ENCODE measurements at places on chromosomes 3 and 15.
A peak's percentile ranks its signal among the peaks of the same experiment; 100 is the strongest.

- no peak for DNase-seq
Measured at GRCh38 chr3:30493911-30494311, 112.5 kb upstream of the TGFBR2 start.

GRCh38 chr3:51963951-51964451 is 3.3 kb downstream of the PCBP4 start:
- no peak for DNase-seq

GRCh38 chr3:133996251-133996661 is 33.5 kb downstream of the SLCO2A1 start:
- DNase-seq, result no peak

- DNase-seq, result no peak
Measured at GRCh38 chr3:73808862-73809509, 184.2 kb upstream of the PDZRN3 start.

DNA sequence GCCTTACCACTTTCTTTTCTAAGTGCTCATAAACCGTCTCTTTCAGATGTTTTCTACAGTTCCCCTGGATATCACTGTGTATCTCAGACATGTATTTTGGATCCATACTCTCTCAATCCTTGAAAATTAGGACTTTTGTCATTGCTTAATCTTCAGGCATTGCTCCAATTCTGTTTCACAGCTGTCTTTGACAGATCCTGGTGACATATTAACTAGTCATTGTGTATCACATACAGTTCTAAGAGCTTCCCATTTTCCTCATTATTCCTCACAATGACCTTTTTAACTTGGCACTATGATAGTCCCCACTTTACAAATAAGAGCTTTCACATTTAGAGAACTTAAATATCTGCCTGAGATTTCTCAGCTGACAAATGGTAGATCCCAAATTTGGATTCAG is 151.7 kb downstream of the CLSTN2 start:
- DNase-seq, result no peak

- no peak for DNase-seq
Measured at GRCh38 chr3:186967686-186968085, 37.4 kb downstream of the ST6GAL1 start.

DNA sequence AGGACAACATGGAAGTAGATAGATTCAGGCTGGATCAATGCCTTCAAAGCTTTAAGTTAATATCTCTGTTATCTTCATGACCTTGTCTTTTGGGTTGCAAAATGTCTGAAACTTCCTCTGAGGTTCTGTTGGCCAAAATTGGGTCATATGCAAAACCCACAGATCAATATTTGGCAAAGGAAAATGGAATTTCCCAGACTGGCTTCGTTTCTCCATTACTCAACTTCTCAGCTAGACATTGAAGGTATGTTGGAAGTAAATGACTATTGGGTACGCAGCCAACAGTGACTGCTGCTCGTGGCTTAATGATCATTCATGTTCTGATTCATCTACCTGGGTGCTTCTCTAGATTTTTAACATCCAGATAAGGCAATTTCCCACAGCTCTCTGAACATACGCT is 675.4 kb upstream of the SGO1 start:
- DNase-seq, result no peak

DNA sequence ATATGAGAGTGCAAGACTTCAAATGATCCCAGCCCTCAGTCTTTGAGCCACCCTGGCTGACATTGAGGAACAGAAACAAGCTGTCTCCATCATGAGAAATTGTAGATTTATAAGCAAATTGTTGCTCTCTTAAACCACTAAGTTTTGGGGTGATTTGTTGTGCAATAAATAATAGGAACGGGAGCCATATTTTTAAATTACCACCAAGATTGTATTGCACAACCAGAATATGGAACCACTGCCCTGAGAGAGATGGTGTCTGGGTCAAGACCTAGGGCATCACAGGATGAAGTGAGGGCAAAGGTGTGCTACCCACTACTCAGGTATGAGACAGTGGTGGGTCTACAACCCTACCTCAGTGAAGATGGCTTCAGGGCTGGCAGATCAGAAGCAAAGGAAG is 2.3 kb upstream of the CFAP92 start:
- no peak for DNase-seq

DNA sequence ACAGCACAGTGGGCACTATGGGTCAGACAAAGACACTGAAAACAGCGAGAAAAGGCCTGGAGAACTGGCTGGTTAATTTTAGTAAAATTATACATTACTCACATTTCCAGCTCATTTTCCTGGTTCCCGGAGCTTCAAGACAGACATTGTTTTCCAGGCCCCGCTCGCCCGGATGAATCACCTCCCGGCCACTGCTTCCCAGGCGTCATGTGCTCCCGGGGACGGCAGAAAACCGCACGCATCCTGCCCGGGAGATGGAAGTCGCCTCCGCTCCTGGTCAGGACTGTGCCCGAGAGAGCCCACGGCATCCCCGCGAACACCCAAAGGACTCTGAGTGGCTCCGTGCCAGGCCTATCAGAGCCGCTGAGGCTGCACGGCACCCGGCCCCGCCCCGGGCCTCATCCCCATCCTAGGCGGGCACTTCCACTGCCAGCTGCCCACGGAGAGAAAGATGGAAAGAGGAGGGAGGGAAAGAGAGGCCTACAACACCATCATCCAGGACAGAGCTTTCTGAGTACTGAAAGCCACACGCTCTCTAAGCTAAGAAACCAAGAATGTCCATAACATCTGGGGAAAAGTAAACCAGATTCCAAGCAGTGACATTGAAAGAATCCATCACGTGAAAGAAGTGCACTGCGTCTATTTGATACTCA is 75.1 kb downstream of the VGLL4 start:
- DNase-seq, result no peak

DNA sequence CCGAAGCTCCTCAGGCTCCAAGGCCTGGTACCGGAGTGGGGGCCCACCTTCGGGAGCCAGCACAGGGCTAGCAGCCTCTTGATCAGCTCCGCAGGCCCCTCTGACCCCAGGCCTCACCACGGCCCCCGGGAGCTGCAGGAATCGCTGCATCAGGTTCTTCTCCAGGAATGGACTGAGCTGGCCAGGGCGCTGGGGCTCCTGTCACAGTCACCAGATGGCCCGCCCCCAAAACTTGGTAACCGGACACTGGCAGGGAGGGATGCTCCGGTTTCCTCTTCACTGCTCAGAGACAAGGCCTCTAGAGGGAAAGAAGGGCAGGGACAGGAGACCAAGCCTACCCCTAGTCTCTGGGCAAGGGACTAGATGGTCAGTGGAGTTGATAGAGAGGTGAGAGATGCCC is 9.9 kb downstream of the AP3B2 start:
- DNase-seq, result no peak

GRCh38 chr3:9499455-9500107 is 54.0 kb downstream of the LHFPL4 start:
- no peak for DNase-seq

GRCh38 chr3:189363590-189364255 is 192.0 kb downstream of the TPRG1 start:
- no peak for DNase-seq

DNA sequence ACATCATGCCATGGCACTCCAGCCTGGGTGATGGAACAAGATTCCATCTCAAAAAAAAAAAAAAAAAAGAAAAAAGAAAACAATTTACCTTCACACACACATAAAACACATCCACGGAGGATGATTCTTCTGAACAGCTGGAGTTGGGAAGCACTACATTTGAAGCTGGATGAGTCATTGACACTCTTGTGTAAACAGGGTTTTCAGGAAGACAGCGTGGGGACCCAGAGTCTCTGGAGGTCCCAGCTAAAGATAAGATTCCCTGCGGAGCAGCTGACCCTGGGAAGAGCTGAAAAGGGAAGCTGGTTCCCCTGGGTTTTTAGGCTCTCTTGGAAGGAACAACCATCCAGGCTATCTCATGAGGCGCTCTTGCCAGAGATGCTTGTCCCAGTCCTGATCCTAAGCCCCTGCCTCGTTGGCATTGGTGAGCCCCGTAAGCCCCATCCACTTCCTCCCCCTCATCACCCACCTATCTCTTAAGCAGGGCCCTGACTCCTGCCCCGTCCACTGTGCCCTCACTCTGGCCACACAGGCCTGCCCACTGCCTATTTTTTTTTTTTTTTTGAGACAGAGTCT is 32.0 kb upstream of the FURIN start:
- no peak for DNase-seq

GRCh38 chr15:42108189-42108588 is 13.8 kb upstream of the PLA2G4D start:
- DNase-seq, result no peak

GRCh38 chr3:20724241-20724640 is 538.2 kb upstream of the SGO1 start:
- DNase-seq, result no peak

- no peak for DNase-seq
Measured at GRCh38 chr3:126052196-126053058, 31.5 kb downstream of the SLC41A3 start.

DNA sequence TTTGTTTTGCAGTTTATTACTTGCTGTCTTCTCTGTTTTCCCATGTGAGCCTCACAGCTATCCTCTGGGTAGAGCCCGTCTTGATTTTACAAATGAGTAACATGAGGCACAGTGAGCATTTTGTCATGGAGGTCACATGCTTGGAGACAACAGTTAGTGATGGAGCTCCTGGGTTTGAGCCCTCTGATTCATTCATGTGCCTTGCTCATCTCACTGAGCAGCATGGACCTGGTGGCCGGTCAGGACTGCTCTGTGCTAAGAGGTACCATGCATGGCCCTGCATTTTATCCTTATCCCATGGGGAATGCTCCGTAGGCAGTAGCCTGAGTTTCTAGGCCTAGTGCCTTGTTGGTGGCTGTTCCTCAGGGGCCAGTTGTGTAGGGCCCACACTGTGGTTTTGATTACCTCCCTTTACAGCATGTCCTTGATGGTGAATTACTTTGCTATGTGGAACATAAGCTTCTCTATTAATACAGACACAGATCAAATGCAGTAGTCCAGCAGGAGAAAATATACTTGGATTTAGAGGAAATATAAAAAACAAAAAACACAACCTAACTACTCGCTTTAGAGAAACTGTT is 35.6 kb downstream of the MAP2K5 start:
- no peak for DNase-seq

DNA sequence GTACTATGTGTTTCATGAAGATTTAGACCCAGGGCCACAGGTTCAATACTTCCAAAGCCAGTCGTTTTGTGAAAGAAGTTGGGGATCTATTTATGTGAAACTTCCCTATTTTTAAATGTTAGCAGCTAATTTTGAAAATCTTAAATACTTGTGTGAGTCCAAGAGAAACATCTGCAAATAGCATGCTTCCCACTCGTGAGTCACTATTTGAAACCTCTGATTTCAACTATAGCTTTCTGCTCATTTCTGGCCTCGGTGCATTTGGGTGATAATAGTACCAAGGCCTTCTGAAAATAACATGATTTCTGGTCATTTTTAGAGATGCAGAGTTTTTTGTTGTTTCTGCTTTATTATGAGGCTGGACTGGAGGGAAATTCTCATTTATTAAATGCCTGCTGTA is 110.0 kb downstream of the OPA1 start:
- DNase-seq, result no peak

GRCh38 chr15:23397779-23398178 is 43.2 kb downstream of the GOLGA8S start:
- DNase-seq, result no peak

GRCh38 chr3:153399636-153400035 is 237.6 kb downstream of the RAP2B start:
- DNase-seq, result peak; percentile 16

DNA sequence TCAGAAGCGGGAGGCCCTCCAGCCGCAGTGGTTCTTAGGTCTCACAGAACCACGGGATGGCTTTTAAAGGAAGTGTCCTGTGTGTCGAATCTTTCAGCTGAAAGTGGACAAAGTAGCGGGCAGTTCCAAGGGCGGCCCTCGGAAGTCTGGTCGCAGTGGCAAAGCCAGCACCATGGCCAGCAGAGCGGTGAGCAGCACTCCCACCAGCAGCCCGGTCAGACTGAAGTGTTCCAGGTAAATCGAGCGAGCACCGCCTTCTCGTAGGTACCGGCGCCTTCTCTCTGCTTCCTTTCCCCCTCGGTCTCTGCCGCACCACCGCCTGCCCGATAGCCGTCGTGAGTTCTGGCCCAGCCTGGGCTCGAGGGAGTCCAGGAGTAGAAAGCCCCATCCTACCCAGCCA is 103.6 kb upstream of the ABHD17C start:
- no peak for DNase-seq

DNA sequence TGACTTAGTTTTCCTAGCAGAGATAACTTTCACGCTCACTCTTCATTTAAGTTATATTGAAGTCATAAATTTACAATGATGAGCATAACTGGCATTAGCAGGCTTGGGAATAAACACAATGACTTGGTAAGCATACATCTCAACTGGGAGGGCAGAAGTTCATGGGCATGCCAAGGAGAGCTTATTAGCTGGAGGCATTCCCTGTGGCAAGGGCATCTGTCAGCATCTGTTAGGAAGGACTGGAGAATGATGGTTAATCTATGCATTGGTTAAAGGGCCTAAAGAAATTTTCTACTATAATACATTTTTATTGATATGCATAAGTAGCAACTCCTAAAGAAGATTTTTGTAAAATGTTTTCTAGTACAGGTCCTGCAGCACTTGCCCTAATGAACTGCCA is 52.4 kb downstream of the NEK11 start:
- DNase-seq, result no peak

- DNase-seq, result no peak
Measured at GRCh38 chr15:60477916-60478565, 901 bp downstream of the ICE2 start.

DNA sequence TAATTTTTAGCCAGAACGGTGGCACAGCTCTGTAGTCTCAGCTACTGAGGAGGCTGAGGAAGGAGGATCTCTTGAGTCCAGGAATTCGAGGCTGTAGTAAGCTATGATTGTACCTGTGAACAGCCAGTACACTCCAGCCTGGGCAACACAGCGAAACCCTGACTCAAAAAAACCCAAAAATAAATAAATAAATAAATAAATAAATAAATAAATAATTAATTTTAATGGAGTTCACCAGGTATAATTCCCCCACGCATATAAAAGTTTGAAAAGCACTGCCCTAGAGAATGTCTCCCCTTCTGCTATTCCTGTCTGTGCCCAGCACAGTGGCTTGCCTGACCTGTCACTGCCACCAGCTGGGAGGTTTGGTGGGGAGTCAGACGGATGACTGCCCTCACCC is 4.2 kb upstream of the RLBP1 start:
- DNase-seq, result no peak

- no peak for DNase-seq
Measured at GRCh38 chr3:102223132-102223531, 211.7 kb upstream of the ZPLD1 start.

GRCh38 chr3:163708428-163708827 is 1369.9 kb downstream of the SI start:
- DNase-seq, result no peak

All from GM12864 (cell line).